ENCODE measurements at places on chromosomes 12 and 14.
A peak's percentile ranks its signal among the peaks of the same experiment; 100 is the strongest.

DNA sequence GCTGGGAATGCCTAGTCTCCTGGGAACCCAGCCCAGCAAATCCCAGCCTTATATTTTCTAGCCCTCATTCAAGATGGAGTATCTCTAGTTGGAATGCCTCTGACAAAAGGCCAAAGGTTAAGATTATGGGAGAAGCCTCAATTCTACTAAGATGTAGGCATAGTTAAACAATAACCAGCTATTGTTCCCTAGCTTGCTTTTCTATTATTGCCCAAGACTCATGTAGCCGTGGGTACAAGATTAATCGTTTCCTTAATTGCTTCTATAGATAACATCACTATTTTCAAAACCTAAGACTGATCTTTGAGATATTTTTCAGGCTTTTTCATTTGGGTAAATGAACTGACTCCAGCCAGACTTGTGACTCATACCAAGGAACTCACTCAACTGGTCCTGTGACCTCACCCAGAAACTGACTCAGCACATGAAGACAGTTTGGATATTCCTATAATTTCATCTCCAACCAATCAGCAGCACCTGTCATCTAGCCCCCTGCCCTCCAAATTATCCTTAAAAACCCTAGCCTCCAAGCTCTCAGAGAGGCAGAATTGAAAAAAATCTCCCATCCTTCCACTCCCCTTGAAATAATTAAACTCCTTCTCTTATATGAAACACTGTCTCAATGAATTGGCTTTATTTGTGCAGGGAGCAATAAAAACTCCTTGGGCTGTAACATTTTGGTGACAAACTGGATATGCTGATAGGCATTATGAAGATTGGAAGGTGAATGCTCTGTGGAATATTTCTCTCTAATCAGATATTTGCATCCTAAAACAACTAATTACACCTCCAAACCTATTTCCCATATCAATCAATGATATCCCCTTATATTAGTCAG lies 589.0 kb downstream of the C12orf50 start:
- DNase-seq: no peak

GRCh38 chr14:38208618-38209562 lies 1.2 kb downstream of the SSTR1 start:
- DNase-seq: no peak

- no peak for DNase-seq
Observed at GRCh38 chr14:100159094-100159864, at the start of gene DEGS2. DEGS2 (minus strand) TSS chr14:100159645; CDS start chr14:100159587, 58 bp downstream.

DNA sequence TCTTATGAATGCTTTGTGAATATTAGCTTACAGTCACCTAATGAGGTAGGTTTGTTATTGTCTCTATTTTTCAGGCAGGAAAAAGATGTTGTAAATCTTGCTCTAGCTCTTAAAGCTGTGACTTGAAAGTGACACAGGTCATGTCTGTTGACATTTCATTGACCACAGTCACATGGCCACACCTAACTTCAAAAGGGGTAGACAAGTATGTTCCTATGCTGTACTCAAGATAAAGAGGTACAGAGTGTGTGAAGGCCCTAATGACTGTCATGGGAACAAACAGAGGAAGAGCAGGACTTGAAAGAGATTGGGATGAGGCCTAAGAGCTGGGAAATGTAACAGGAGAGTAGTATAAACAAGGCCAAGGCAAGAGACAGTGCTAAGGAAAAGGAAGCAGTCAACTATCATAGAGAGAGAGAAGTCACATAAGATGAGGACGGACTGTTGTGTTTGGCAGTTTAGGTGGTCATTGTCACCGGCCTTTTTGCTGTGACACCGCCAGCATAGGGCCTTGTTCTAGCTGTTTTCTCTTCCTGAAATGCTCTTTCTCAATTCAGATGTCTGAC lies 181.0 kb downstream of the CFAP54 start:
- no peak for DNase-seq

DNA sequence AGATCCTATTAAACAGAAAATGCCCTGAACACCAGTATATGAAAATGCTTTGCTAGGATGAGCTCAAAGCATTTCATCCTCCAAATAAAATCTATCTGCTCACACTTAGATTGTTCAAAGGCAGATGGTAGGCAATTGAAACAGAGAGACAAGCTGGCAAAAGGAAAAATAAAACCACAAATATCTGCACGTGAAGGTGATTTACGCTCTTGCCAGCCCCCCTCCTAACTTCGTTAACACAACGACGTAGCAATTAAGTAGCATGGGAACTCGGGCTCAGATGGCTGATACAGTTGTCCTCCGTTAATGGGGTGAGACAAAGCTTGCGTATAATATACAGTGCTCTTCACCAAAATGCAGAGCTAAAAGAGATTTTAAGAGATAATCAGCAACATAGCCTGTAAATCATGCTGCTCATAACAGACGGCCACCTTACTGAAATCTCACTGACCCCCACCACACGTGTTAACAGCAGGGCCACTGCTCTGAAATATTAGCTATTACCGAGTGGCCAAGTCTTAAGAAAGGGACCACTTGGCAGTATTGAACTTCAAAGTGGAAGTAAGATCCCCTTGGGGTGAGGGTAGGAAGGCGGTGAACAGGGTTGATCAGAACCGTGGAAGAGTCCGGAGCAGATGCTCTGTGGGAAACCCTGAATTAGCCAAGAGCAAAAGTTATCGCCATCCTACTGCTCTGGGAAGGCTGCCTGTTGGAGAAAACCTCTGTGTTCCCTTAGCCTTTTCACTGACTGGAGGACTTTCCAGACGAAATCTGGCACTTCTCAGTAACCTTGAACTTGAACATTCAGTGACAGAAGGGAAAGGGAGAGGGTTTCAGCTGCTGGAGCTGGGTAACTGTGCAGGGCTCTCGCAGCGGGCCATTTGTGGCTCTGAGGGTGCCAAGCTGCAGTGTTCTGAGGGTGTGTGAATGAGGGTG lies 23.1 kb downstream of the ETV6 start:
- DNase-seq: no peak

DNA sequence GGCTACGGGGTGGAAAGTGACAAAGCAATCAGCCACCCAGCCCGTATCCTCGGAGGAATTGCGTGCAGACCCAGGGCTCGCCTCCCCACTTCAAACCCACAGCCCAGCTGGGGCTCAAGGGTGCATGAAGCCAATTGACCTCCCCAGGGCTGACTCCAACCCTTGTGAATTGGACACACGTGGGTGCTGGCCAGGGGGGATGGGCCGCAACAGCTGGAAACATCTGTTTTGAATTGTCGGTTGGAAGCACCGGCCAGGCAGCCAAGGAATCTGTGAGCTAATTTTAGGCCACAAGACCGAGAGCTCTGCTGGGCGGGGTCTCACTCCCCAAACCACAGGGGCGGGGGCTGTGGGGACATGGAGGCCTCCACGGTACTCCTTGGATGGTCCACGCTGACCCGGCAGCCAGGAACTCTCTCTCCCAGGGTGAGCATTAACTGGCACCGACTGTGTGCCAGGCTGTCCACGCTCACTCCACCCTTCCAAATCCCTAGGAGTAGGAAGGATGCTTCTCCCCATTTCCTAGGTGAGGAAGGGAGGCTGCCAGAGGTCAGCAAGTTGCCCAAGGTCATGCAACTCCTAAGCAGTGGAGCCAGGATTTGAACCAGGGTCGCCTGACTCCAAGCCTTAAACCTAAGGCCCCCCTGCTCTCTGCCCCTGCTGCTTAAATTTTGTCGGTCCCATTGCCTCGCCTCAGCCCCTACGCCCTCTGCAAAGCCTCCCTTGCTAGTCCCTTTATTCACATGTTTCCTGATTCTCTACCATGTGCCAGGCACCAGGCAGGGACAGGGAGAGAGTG lies 11.9 kb upstream of the TMEM119 start:
- peak; percentile 14 for DNase-seq

GRCh38 chr14:67510121-67510520 lies 21.6 kb upstream of the TMEM229B start:
- no peak for DNase-seq

DNA sequence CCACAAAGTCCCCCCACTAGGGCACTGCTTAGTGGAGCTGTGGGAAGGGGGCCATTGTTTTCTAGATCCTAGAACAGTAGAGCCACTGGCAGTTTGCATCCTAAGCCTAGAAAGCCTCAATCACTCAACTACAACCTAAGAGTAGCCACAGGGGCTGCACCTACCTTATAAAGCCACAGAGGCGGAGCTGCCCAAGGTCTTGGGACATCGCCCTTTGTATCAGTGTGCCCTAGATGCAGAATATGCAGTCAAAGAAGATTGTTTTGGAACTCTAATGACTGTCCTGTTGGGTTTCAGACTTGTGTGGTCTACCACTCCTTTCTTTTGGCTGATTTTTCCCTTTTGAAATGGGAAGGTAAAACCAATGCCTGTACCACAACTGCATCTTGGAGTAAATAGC lies 59.5 kb downstream of the ATP2B1 start:
- DNase-seq: no peak

DNA sequence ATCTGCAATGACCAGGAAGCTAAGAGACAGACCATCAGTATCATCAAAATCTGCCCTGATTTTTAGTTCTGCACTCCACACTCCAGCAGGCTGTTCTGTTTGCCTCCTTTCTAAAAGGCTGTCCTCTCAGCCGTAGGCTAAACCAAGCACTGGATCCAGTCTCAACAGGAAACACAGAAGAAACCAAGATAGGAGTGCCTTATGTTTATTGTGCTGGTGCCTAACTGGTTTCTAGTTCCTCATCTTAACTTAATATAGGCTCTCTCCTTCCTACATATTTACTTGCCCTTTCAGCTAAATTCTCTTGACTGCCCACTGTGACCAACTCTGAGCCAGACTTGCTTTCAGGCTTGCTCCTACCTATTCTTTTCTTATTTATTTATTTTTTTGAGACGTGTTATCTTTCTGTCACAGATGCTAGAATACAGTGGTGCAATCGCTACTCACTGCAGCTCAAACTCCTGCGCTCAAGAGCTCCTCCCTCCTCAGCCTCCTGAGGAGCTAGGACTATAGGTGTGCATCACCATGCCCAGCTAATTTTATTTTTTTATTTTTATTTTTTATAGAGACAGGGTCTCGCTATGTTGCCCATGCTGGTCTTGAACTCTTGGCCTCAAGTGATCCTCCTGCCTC lies 30.8 kb downstream of the GALNT4 start:
- peak; percentile 79 for DNase-seq

Measured in MV-4-11 (cell line).